Activated T-helper 2 cell treated with anti-CD3 and anti-CD28 coated beads, Interferon-gamma antibody, Interleukin-2, Interleukin-4, amounts not matched to agents 10 μg/mL and 5 μg/mL and 100 μg/mL, durations not matched to agents 14 hours and 24 hours and 36 hours (primary cell): ENCODE measurements at places on chromosomes 1 and 21.

DNA sequence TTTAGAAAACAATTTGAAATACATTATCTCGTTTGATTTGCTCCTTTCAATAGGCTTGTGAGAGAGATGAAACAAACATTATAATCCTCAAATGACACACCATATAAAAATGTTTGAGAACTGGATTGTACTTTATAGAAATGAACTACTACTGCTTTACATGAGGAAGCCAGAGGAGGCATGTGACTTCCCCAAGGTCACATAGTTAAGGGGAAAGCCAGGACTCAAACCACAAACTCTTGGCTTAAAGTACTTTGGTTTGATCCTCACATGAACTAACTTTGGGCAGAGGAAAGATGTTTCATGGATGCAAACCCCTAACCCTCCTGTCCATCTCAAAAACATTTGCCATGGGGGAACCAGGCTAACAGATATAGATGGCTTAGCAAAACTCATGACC, 4.7 kb downstream of the ARHGEF11 start:
- no peak for DNase-seq
- H3K27me3 ChIP-seq = peaks cover 70% of the 10 kb centered on the region
- no peaks in the 10 kb centered on the region for H3K36me3 ChIP-seq
- no peak overlapping the region for H3K27ac ChIP-seq

DNA sequence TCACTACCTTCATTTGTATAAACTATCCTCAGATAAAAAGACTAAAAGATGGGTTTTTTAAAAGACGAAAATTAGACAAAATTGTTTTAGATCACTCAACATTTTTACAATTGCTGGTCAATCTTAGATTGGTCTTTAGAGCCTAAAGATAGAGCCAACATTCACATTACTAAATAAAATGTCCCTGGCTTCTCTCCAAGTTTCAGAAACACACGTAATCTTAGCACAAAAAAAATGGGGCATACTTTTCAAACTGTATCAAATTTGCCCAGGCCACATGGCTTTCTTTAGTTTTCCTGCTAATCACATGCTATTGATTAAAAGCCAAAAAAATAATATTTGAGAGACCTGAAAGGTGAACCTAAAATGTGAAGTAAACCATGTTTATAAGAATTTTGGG, 288.1 kb downstream of the DPYD start:
- H3K36me3 ChIP-seq = no peaks in the 10 kb centered on the region
- H3K27me3 ChIP-seq = no peaks in the 10 kb centered on the region
- H3K27ac ChIP-seq = no peak overlapping the region
- DNase-seq = no peak

GRCh38 chr1:47932743-47933142, 64.4 kb downstream of the TRABD2B start:
- peaks cover 2% of the 10 kb centered on the region for H3K27me3 ChIP-seq
- H3K36me3 ChIP-seq = no peaks in the 10 kb centered on the region
- DNase-seq = no peak

DNA sequence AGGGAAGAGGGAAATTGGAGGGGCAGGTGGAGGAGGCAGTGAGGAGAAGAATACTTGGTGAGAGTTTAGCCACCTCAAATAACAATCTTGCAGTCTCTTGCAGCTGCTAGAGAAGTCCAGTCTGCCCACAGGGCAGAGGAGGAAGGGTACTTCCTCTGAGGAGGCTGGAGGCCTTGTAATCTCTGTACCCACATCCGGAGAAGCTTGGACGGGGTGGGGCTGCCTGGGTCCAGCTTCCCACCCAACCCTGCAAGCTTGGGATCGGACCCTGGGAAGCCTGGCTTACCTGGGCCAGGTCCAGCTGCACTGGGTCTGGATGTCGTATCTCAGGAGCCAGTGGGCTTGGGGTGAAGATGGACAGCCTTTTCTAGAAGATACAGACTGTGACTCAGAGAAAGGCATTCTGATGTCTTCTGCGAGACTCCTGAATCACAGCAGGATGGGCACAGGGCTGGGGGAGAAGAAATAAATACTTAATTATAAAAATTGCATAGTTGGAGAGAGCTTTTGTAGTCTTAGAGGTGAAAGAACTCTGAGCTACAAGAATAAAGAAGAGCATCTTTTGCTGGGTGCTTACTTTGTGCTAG, 111.8 kb upstream of the JUN start:
- H3K27ac ChIP-seq = no peak overlapping the region
- peaks cover 12% of the 10 kb centered on the region for H3K4me1 ChIP-seq
- no peaks in the 10 kb centered on the region for H3K36me3 ChIP-seq
- no peak overlapping the region for H3K4me3 ChIP-seq
- DNase-seq = no peak

DNA sequence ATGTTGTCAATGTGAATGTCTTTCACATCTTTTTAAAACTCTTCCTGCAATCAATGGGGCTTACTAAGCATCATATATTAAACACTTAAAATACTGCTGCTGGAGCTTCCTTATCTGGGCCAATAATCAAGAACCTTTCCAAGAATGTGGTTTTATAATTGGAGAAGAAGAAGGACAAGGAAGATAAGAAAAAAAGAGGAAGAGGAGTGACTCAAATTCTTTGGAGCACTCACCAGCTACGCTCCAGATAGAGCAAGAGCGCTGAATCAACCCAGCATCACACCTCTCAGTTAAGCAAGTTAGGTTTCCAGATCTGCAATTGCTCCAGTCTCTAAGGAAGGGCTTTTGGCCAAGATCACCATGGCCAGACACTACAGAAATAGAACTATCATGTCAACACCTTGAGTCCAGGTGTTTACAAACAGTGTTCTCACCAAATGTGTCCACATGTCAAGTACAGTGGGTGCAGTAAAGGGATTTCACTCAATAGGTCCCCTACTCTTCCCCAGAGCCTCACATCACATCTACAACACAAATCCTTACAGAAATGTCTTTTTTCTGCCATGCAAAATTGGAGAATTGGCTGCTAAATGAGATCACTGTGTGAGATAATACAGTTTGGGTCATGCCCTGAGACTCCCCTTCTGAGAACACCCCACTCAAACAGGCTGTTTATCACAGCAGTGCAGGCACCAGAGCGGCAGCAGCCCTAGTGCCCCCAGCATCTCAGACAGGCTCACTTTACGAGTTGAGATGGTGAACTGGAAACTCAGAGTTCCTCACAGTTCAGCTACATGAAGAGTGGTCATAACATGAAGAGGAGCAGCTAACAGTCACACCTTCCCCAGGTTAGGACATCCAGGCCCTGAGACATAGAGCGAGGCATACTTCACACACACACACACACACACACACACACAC, 1.7 kb upstream of the SPRR2B start:
- no peaks in the 10 kb centered on the region for H3K4me1 ChIP-seq
- no peak overlapping the region for H3K27ac ChIP-seq
- no peak overlapping the region for H3K4me3 ChIP-seq

- no peaks in the 10 kb centered on the region for H3K4me1 ChIP-seq
- H3K27ac ChIP-seq = no peak overlapping the region
- H3K36me3 ChIP-seq = no peaks in the 10 kb centered on the region
- no peak overlapping the region for H3K4me3 ChIP-seq
- no peak for DNase-seq
Measured at GRCh38 chr1:91075233-91076135, 53.6 kb upstream of the ZNF644 start.

DNA sequence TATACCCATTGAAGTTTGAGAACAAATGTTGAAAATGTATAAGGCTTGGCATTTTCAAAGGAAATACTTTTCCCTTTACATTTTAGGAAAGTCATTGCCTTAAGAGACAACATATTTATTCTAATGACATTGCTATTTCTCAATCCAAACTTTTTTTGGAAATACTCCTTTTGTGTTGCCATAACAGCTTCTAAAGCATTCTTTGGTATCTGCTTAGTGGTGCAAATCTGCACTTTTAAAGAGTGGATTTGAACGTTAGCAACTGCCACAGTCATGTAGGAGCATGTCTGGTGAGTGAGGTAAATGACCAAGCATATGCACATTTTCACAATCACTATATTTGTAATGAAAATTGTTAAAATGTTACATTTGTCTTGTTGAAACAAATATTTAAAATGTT, 124.4 kb upstream of the GORAB start:
- no peaks in the 10 kb centered on the region for H3K36me3 ChIP-seq
- no peak overlapping the region for H3K4me3 ChIP-seq
- H3K27me3 ChIP-seq = no peaks in the 10 kb centered on the region
- no peak for DNase-seq

- peak overlapping the region; percentile 28 for H3K27ac ChIP-seq
- no peaks in the 10 kb centered on the region for H3K27me3 ChIP-seq
- no peak for DNase-seq
- peaks cover 12% of the 10 kb centered on the region for H3K4me1 ChIP-seq
Measured at GRCh38 chr1:19169642-19170041, 40.4 kb downstream of the UBR4 start.

DNA sequence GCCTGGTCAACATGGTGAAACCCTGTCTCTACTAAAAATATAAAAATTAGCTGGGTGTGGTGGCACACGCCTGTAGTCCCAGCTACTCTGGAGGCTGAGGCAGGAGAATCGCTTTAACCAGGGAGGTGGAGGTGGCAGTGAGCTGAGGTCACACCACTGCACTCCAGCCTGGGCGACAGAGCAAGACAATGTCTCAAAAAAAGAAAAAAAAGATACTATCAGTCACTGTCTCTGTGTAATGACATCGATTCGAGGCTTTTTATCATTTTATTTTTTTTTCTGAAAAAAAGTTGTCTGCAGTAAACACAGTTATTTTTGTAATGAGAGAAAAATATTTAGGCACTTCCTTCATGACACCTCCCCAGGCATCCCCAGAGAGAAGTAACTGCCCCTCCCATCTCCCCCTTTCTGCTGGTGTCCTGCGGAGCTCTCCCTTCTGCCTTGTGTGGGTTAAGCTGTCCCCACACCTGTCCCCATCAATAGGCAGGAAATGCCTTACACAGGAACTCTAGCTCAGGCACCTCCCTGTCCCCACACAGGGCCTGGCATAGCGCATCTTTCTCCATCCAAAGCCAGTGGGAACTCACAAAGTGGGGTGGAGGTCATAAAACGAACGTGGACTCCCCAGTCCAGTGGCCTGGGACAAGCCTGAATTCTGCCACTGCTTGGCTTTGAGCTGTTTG, 132.0 kb downstream of the SYF2 start:
- no peak for DNase-seq
- H3K27me3 ChIP-seq = peaks cover 11% of the 10 kb centered on the region
- H3K36me3 ChIP-seq = no peaks in the 10 kb centered on the region
- H3K27ac ChIP-seq = peak overlapping the region; percentile 76
- H3K4me1 ChIP-seq = peaks cover 62% of the 10 kb centered on the region
- peak overlapping the region; percentile 56 for H3K4me3 ChIP-seq

DNA sequence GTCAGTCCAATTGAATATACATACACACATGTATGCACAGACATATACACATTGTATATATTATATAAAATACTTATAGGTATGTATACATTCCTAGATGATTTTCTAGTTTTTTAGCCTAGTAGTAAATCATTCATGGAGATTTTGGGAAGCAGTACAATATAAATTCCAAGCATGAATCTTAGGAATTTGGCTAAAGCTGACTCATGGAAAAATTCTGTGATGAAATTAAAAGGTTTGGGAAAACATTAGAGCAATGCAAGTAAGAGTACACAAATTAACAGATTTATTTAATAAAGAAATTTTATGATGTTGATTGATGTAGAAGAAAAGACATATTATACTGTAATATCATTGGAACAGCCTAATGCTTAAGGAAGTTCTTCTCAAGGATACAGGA, 43.7 kb upstream of the PTGFR start:
- no peak for DNase-seq
- H3K4me1 ChIP-seq = no peaks in the 10 kb centered on the region
- no peaks in the 10 kb centered on the region for H3K27me3 ChIP-seq

GRCh38 chr1:212167098-212167497, 118.1 kb upstream of the PPP2R5A start:
- H3K27ac ChIP-seq = no peak overlapping the region
- DNase-seq = no peak
- peaks cover 6% of the 10 kb centered on the region for H3K4me1 ChIP-seq
- H3K4me3 ChIP-seq = no peak overlapping the region
- peaks cover 3% of the 10 kb centered on the region for H3K36me3 ChIP-seq
- no peaks in the 10 kb centered on the region for H3K27me3 ChIP-seq

- peak; percentile 22 for DNase-seq
- peaks cover 13% of the 10 kb centered on the region for H3K36me3 ChIP-seq
- H3K4me3 ChIP-seq = peak overlapping the region; percentile 31
- no peaks in the 10 kb centered on the region for H3K27me3 ChIP-seq
- peak overlapping the region; percentile 94 for H3K27ac ChIP-seq
Measured at GRCh38 chr1:26582836-26583460, 53.4 kb downstream of the RPS6KA1 start.

- DNase-seq = no peak
- no peak overlapping the region for H3K27ac ChIP-seq
- H3K27me3 ChIP-seq = no peaks in the 10 kb centered on the region
- no peak overlapping the region for H3K4me3 ChIP-seq
- H3K4me1 ChIP-seq = peaks cover 9% of the 10 kb centered on the region
Measured at GRCh38 chr1:43942411-43942810, 4.3 kb upstream of the IPO13 start.

DNA sequence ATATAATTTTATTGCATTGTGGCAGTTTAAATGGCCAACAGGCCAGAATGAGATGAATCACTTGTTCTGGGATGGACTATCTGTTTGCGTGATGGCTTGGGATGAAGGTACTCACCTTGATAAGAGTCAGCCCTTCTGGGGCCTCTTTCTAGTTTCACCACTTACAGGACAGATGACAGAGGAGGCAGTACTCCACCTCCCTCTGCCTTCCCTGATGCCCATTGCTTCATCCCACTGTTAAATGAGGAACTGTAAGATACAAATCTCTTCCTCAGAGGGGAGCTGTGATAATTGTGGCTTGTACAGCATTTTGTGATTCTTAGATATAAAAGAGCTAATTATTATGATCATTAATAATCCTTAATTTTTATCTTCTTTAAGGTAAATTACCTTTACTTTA, 3.7 kb upstream of the TCHH start:
- DNase-seq = no peak
- no peak overlapping the region for H3K27ac ChIP-seq
- no peak overlapping the region for H3K4me3 ChIP-seq
- H3K4me1 ChIP-seq = no peaks in the 10 kb centered on the region

GRCh38 chr1:119862276-119862675, 34.0 kb downstream of the ADAM30 start:
- DNase-seq = no peak
- peaks cover 36% of the 10 kb centered on the region for H3K27me3 ChIP-seq
- no peak overlapping the region for H3K4me3 ChIP-seq
- H3K4me1 ChIP-seq = peaks cover 30% of the 10 kb centered on the region
